ENCODE measurements at places on chromosomes 13 and 19. TPM values are rescaled to one million over a fixed set of nuclear protein-coding genes. Genes with fewer than 3 reads are reported as not detected.

NAPSA gene
- total RNA-seq, result 6.1 TPM

KLK4 gene
- 1.2 TPM for total RNA-seq

- peak; percentile 81 for DNase-seq
These were observed 29.1 kb downstream of the EPS15L1 start for GRCh38 chr19:16442386-16443276.

GRCh38 chr19:30593356-30593755 is 221.2 kb downstream of the ZNF536 start:
- DNase-seq, result no peak

DNA sequence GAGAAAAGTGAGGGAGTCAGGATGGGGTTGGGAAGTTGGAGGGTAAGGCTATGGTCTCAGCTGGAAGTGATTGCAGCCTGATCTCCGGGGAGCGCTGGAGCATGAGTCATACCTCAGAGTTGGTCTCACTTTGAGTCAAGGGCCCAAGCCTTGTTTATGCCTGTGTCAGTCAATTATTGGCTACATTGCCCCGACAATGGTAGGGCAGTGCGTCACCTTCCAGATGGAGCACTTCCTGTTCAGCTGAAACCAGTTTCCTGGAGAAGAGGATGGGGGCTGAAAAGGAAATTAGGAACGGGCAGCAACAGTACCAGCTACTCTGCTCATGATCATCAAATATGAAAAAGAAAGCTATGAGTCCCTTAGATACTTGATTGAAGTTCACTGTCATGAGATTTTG is 60.4 kb downstream of the ADGRE1 start:
- no peak for DNase-seq

DNA sequence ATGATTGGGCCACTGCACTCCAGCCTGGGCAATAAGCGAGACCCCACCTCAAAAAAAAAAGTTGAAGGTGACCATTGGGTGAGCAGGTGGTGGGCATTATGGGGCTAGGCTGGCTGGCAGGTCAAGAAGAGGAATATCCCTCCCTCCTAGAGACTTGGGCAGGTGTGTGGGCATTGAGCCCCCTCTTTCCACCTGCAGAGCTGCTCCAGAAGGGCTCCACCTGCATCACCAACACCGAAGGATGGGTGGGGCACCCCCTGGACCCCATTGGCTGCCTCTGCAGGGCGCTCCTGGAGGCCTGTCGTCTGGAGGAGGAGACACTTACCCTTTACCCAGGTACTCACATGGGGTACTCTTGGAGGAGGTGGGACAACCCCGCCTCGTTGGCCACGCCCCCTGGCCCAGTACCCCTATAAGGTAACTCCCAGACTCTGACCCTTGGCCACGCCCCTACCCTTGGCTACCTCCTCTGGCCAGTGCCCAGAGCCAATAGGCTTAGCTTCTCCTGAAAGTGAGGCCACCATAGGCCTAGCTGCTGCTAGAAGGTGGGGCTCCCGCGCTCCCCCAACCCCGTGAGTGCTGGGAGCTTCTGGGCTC is 21.9 kb downstream of the ZSWIM4 start:
- DNase-seq, result peak; percentile 89

DNA sequence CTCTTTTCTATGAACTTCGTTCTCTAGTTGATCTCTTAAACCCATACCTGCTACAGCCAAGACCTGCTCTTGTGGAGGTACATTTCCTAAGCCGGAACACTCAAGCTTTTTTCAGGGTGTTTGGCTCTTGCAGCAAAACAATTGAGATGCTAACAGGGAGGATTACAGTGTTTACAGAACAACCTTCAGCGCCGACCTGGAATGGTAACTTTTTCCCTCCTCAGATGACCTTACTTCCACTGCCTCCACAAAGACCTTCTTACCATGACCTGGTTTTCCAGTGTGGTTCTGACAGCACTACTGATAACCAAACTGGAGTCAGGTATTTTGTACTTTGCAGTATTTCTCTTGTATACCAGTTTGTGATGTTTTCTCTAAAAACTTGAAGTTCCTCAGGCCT is 506 bp downstream of the KCNRG start:
- no peak for DNase-seq

GRCh38 chr19:39052846-39053245 is 20.5 kb upstream of the FBXO27 start:
- DNase-seq, result no peak

DNA sequence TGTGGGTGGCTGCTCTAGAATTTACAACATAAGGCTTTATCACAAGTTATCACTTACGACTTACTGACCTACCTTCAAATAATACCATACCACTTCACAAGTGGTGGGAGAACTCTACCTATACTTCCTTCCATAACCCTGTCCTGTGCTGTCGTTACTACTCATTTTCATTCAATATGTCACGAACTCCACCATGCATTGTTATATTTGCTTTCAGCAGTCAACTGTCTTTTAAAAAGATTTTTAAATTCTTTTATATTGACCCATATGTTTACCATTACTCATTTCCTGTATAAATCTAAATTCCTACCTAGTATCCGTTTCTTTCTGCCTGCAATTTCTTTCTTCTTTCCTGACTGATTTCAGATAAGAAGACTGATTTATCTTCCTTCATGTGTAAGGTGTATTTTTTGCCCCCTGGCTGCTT is 200.0 kb downstream of the KLF12 start:
- no peak for DNase-seq
